Common myeloid progenitor, CD34-positive (primary cell): ENCODE measurements at places on chromosomes 1 and 21.

GRCh38 chr1:94836891-94837290 is 16.7 kb downstream of the SLC44A3 start:
- no peak for DNase-seq

DNA sequence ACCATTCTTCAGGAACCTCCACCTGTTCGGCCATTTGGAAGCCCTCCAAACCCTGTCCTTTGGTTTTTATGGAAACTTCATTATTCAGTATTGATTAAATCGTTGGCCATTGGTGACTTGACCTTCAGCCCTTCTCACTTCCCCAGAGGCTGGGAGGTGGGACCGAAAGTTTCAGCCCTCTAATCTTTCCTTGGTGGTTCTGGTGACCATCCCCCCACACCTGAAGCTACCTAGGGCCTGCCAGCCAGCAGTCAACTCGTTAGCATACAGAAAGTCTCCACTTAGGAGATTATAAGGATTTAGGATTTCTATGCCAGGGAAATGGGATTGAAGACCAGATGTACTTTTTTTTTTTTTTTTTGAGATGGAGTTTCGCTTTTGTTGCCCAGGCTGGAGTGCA is 6.7 kb downstream of the DHX9 start:
- DNase-seq = no peak

GRCh38 chr1:61626816-61627215 is 98.1 kb downstream of the TM2D1 start:
- no peak for DNase-seq

GRCh38 chr1:236762410-236762809 is 32.7 kb upstream of the MTR start:
- DNase-seq = peak; percentile 61

- DNase-seq = no peak
Observed at GRCh38 chr1:169608226-169608625, 21.7 kb downstream of the SELP start.

DNA sequence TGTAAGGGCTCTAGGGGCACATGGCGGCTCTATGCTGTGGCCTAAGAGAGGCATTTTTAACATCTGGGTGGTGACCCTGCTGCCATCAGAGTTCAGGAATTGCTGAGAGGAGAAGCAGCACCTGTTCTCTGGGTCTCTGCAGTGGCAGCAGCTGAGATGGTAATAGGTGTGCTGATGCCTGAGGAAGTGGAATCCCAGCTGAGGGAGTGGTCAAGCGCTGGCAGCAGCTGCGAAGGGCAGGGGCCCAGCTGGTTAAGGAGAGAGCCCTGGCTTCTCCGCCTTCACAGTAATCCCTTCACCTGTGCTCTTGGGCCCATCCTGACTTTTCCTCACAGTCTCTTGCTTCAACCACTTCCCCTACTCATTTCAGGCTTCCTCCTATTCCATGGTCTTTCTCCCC is 39.8 kb downstream of the GJA5 start:
- no peak for DNase-seq

GRCh38 chr1:66503841-66504470 is 30.0 kb upstream of the SGIP1 start:
- peak; percentile 69 for DNase-seq

GRCh38 chr1:206001476-206001888 is 1.7 kb downstream of the RAB7B start:
- DNase-seq = peak; percentile 71

DNA sequence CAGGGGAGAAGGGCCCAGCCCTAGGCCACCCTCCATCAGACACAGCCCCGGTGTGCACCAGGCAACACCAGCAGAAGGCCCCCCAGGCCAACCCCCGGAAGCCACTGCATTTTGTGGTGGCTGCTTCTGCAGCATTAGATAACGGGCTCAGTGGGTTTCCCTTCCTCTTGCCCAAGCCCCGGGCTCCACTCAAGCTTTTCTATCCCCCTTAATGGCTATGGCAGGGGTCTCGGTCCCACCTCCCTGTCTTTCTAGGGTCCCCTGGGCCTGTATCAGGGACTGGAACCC is 18.9 kb downstream of the C1orf174 start:
- DNase-seq = peak; percentile 75

- no peak for DNase-seq
Observed at GRCh38 chr1:209552406-209553264, 30.9 kb upstream of the CAMK1G start.

DNA sequence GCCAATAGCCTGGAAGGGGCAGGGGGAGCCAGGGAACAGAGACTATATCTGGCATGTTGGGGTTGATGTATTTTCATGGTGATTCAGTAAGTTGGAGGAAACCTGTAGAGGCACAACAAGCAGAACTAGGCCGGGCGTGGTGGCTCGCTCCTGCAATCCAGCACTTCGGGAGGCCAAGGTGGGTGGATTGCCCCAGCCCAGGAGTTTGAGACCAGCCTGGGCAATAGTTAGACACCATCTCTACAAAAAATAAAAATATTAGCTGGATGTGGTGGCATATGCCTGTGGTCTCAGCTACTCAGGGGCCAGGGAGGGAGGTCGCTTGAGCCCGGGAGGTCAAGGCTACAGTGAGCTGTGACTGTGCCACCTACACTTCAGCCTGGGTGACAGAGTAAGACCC is 10.1 kb upstream of the PTCH2 start:
- no peak for DNase-seq

DNA sequence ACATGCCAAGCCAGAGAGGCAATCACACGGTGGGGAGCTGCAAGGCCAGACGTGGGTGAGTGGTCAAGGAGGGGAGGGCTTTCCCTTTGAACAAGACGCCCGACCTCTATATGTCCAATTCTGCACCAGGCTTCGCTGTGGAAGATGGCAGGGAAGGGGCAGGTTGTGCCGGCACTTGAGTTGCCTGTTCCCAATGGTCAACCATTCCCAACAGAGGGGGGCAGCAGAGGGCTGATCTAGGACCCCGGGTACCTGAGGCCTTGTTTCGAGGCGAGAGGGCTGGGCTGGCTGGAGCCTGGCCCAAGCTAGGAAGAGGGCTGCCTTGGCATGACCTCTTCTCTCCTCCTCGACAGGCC is 64.9 kb downstream of the TMEM53 start:
- DNase-seq = no peak

GRCh38 chr1:113579256-113580018 is 179.8 kb downstream of the PHTF1 start:
- no peak for DNase-seq

DNA sequence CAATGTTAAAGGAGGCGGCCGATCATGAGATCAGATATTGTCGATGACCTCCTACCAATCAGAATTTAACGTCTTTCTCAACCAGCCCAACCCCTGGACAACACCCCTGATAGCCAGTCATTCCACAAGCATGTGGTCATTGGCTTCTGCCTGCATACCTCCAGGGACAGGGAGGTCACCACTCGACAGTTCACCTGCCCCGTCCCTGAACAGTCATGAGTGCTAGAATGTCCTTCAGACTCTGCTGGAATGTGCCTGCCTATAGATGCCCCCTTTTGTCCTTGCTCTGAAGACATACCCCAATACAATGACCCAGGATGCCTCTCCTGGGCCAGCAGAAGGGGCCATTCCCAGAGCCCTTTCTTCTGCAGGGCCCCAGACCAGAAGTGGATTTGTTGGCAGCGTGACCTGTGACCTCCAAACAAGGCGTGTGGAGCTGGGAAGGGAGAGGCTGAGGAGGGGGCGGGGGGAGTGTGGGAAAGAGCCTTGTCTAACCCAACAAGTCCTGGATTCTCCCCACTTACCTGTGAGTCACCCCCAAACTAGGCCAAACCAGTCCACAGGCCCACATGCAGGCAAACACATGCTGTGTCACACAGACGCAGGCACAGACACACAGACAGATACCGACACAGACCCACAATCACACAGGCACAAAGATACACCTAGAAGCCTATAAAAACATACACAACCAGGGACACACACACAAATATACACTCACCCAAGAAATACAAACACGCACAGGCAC is 2.2 kb downstream of the CRYBG2 start:
- no peak for DNase-seq

GRCh38 chr1:98177751-98178150 is 256.9 kb upstream of the DPYD start:
- no peak for DNase-seq

DNA sequence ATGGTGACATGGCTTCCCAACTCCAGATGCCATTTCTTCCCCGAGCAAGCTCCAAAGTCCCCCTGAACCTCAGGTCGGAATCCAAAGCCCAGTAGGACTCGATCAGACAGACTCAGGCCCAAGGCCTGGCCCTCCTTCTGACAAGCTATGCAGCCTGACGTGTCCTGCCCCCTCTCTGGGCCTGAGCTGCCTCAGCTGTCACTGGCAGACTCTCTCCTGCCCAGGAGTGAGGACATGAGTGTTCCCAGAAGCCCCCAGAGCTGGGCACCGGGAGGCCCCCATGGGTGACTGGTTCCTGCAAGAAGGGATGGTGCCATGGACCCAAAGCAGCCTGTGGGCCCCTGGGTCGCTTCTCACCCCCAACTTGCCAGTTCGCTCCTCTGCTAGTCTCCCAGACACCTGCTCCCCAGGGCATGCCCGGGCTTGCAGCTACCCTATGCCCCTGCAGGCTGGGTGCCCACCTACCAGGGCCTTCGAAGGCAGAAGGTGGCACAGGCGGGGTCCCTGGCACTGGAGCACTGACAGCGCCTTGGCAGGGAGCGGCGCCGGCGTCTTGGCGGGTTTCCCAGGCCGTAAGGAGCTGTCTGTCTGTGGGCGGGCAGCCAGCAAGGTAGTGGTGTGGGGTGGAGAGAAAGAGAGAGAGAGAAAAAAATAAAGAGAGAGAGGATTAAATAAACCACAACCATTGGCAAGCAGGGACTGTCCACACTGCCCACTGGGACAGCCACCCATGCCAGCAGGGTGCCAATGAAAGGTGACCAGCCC is 2.3 kb downstream of the EDN2 start:
- no peak for DNase-seq

DNA sequence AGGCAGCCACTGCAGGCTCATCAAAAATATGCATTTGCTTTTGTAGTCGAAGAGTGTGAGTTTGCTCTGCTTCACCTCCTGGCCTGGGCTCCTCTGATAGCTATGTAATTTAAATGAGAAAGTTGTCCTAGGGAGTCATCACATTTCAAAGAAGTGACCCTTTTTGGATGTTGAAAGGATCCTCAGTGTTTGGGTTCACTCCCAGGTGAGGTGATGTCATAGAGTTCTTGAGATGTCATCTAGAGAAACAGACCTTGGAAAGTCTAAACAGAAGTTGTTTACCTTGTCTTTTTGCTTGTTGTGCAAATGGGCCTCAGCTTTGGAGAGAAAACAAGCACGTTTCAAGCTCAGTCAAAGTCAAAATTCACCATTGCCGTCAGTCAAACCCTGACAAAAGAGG is 92.0 kb upstream of the BARHL2 start:
- DNase-seq = no peak

DNA sequence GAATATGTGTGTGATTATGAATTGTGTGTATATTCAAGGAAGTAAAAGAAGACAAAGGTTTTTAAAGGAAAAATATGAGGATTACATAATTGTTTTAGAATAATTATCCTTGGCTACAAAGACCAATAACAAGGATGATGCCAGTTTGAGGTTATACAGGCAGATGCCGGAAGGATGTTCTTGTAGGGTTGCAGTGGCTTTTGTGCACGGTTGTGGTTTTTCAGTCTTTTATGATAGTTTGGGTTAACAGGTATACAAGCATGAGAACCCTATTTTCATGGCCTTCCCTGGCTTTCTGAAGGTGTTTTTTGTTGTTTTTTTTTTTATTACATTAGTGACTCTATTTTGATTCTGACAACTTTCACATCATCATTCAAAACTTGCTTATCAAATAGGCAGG is 4.9 kb downstream of the CR2 start:
- DNase-seq = no peak

GRCh38 chr1:100543640-100544039 is 5.7 kb downstream of the GPR88 start:
- DNase-seq = peak; percentile 44

- DNase-seq = peak; percentile 62
Observed at GRCh38 chr1:221777431-221778072, 35.7 kb upstream of the DUSP10 start.

DNA sequence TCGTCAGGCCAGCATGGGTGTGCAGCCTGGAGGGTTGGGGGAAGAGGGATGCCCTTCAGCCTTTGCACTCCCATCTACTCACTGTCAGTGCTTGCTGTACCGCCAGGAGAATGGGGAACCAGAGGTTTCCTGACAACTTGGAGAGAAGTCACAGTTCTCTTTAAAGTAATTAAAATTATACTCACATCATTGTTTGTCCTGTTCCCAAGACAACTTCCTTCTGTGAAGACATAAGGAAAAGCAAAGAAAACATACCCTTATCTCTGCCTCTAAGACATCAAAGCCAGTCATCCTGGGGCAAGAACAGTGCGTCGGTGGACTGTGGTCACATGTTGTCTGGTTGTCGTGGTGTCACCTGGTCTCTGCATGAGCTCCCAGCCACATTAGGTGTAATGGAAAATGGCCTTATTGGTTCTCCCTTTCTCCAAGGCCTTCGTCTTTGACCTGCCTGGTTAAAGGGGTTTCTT is 17.6 kb downstream of the TRAF5 start:
- DNase-seq = peak; percentile 88

- DNase-seq = no peak
Observed at GRCh38 chr1:229699613-229700267, 73.7 kb downstream of the URB2 start.

- DNase-seq = no peak
Observed at GRCh38 chr1:36906555-36906954, 127.8 kb downstream of the GRIK3 start.

DNA sequence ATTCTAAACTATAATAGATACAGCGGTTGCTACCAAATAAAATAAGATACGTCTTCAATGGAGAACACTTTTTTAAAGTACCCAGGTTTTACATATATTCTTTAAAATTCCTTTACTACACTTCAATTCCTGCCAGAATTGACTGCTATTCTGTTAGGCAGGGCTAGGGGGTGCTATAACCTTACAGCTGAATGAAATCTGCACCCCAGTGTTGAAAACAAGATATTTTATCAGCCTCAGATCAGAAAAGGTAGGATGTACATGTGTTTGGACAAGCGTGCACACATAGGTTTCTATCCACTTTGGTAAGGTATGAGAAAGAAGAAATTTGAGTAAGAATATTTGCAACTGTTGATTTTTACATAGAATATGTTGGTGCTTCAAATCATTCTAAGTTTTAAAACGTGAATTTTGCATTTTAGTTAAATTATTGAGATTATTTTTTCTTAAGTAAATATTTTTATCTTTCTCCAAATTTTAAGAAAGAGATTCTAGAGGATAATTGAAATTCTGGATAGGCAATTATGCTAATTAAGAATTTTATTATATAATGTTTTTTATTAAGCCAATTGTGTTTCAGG is 490.8 kb upstream of the ADGRL4 start:
- peak; percentile 5 for DNase-seq

DNA sequence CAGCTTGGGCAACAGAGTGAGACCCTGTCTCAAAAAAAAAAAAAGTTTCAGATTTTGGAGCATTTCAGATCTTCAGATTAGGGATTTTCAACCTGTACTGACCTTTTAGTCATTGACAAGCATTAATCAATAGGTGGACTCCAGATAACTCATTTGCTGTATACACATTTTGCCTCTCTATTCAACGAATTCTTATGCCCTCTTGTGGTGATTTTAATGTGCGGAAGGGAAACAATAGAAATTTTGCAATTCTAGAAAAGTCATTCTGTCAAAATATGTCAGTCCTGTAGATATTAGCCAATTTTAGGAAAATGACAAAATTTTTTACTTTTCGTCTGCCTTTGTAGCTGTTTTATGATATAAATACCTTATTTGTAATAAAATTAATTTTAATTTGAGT is 11.6 kb upstream of the OR2G2 start:
- peak; percentile 65 for DNase-seq
